Activated T-cell treated with anti-CD3 and anti-CD28 coated beads, Interleukin-2, amount 50 U/mL, for 48 hours (primary cell): ENCODE measurements at places on chromosomes 16 and 17.

GRCh38 chr17:2195729-2196128, 107.9 kb downstream of the SMG6 start:
- peak; percentile 69 for DNase-seq

DNA sequence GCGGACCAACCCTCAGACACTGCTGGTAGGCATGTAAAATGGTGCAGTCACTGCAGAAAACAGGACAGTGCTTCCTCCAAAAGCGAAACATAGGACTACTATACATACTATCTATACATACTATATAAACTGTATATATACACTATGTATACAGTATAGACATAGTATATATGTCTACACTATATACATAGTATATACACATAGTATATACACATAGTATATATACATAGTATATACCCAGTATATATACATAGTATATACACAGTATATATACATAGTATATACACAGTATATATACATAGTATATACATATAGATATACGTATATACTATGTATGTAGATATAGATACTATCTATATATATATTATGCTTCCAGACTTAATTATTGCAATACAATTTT, 6.4 kb upstream of the USP36 start:
- DNase-seq = no peak

GRCh38 chr16:22751685-22752084, 62.3 kb upstream of the HS3ST2 start:
- no peak for DNase-seq

- no peak for DNase-seq
Measured at GRCh38 chr17:27895940-27896535, 2.9 kb upstream of the LYRM9 start.

DNA sequence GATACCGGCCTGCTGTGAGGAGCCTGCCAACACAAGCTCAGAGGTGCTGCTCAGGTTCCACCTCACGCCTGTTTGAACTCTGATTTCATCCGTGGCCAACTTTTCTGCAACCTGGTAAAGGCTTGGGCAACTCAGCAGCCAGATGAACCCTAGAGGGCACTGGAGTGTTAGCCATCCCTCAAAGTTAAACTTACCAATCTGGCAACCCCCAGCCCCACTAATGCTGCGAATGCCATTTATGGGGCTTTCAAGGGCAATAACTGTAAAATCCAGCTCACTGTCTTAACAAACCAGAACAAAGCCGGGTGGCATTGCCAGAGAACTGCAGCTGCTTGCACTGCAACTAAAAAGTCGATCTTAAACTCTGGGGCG, 105.5 kb downstream of the AXIN2 start:
- peak; percentile 31 for DNase-seq

- DNase-seq = no peak
Measured at GRCh38 chr16:31080756-31081419, 6.7 kb downstream of the ZNF646 start.

GRCh38 chr17:8068736-8069586, 18.6 kb downstream of the ALOX12B start:
- no peak for DNase-seq

GRCh38 chr16:12754824-12755543, 48.7 kb downstream of the CPPED1 start:
- no peak for DNase-seq

DNA sequence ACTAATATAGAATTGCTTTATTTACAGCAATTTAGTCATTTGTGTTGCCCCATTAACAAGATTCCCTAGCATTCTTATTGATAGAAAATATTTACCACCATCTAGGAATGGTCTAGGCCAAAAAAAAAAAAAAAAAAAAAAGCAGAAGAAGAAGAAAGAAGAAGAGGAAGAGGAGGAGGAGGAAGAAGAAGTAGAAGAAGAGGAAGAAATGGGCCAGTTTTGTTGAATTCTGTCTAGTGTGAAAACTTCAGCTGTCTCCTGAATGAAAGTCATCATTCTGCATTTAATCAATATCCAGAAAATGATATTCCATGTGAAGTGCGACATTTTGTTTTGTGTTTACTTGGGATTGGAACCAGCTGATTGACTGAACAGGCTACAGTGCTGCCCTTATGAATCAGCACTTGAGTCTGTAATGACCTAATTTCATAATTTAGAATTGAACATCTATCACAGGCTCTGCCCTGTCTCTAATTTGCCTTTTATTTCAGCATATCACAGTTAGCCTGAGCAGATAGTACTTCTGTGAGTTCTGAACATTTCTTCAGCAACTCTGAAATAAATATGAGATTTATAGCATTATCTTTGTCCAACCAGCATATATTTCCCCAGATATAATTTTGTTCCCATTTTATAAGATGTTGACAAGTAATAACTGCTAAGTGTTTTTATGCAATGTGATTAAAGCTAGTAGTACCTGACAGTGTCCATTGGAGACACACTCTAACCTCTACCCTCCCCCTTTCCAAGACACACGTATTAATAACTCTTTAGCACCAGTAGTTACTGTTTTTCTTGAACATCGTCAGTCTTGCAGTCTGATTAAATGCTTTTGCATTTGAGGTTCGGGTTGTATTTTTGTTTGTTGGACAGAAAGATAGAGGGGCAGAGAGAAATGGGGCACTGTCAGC, 5.9 kb downstream of the ANKFN1 start:
- DNase-seq = no peak
